ENCODE measurements at places on chromosomes 11 and 22.

DNA sequence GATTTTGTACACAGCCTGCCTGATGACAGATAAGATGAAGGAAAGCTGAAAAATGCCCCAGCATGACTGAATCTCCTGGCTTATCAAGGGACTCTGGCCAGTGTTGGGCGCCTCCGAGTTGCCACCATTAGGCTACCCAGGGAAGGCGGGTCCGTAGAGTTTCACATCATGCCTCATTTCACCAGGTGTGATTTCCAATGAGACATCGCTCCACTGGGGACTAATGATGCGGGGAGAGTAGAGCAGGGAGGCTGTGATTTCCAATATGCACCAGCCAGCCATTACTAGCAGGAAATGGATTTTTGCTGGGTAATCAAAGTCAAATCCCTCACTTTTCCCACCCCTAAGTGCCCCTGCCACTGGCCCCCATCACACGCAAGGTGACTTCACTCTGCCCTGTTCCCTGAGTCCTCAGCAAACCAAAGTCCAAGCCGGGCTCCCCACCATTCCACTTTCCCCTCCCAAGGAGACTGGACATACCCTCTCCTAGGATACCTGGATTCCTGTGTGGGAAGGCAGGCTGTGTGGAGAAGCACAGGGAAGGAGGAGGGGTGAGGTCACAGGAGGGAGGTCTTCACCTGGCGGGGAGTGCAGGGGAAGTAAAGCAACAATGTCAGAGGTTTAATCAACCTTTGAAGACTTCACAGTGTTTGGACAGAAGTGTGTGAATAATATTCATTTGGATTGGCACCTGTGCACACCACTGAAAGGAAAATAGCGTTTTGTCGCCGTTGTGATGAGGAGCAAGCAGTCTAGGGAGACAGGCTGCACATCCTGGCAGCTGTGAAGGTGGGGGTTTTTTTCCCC is 613.3 kb upstream of the CADM1 start:
- DNase-seq: no peak

- DNase-seq: no peak
Observed at GRCh38 chr11:20247591-20248007, 87.3 kb upstream of the DBX1 start.

GRCh38 chr11:72254299-72254993 is 10.5 kb upstream of the PHOX2A start:
- DNase-seq: no peak

DNA sequence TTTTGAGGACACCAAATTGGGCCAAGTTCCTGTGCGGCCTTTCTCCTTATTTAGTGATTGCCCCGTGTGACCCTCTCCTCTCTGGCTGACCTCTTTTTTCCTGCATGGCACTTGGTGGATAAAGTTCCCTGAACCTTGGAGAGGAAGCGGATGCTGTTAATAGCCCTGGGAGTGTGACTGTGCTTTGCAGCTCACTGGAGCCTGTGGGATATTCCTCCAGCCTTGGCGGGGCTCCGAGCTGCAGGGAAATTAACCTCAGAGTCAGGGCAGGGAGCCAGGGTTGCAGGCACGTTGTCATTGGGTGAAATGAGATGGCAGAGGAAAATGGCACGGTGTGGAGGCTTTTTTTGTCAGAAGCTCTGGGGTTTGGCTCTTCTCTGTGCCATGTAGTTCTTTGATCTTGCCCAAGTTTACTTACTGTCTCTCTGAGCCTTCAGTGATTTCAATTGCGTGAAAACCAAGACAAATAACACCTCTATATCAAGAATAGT is 965 bp downstream of the OR9Q1 start:
- DNase-seq: no peak

DNA sequence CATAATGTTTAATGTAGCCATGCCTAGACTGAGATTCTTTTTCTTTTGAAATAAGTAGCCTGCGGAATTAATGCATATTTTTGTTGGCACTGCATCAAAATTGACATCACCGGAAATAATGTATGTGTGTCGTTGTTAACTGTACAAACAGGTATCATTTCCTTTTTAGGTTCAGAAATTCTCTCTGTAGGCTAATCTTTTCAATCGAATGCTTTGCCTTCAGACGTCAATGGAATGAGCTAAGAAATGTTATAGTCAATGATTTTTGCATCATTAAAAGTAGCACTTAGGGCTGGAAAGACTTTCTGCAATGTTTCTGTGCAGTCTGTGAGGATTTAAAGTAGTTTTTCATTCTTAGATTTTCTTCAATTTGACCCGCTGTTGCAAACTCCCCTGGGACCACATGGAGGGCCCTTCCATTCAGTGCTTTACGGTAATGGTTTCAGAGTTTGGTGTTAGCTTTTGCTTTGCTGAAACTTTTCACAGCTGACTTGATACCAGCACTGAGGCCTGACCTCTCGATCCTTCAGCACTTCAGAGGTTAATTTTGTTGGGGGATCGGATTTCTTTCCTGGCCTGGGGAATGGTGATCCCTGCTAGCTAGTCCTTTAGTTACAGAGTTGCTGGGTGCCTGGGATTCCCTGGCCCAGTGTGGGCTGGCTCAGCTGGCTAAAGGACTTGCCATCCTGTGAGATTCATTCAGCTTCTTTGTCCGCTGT is 137.8 kb downstream of the DBX1 start:
- no peak for DNase-seq

- DNase-seq: no peak
Observed at GRCh38 chr11:27718863-27719545, 18.7 kb upstream of the BDNF start.

- DNase-seq: no peak
Observed at GRCh38 chr11:18172666-18173065, at the start of gene MRGPRX4. Gene MRGPRX4 (plus strand): TSS chr11:18172837. CDS start chr11:18173257, 420 bp downstream.

- DNase-seq: no peak
Observed at GRCh38 chr11:57605028-57605420, 7.5 kb downstream of the SERPING1 start.

GRCh38 chr22:39263626-39264348 is 19.0 kb upstream of the PDGFB start:
- DNase-seq: no peak

DNA sequence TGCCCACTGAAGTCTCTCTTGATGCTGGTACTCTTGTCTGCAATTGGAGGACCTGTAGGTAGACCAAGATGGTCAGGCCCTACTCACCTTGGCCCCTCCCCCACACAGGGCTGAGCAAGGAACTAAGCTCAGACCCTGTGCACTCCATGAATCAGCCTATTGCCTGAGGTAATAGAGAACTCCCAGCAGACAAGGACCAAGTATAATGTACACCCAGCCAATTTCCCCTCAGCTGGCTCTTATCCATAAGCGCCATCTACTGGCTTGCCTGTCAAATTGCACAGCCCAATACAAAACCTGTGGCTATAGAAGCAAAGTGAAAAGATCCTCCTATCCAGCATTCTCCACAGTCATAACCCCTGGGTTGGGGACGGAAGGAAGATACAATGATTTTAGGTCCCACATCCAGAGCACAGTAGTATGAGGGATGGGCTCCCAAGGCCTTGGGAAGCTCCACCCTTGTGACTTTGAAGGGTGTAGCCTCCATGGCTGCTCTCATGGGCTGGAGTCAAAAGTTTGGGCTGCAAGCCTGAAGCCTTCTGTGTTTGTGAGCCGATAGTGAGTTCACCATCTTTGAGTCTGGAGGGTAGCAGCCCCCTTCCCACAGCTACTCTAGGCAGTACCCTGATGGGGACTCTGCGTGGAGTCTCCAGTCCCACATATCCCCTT is 56.0 kb downstream of the GLYATL2 start:
- DNase-seq: peak; percentile 82

- DNase-seq: no peak
Observed at GRCh38 chr11:83302151-83302550, 16.0 kb upstream of the CCDC90B start.

GRCh38 chr11:105367129-105367528 is 227.6 kb upstream of the CARD18 start:
- no peak for DNase-seq

DNA sequence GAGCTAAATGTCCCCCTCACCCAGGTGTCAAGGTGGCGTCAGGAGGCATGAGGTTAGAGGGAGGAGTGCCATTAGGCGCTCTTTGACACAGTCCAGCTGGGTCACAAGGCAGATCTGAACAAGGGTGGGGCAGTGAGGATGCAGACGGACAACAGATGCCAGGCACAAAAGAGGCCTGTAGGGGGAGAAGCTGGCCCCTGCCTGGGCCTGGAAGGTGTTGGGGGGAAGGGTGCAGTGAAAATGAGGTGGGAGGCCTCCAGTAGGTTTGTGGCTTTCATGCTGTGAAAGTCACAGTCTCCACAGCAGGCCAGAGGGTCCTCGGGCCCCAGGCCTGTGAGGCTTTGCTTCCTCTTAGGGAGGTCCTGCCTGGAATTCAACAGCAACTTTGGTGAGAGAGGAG is 85.0 kb upstream of the PLET1 start:
- DNase-seq: no peak

GRCh38 chr22:35725521-35725920 is 7.8 kb downstream of the APOL5 start:
- no peak for DNase-seq

DNA sequence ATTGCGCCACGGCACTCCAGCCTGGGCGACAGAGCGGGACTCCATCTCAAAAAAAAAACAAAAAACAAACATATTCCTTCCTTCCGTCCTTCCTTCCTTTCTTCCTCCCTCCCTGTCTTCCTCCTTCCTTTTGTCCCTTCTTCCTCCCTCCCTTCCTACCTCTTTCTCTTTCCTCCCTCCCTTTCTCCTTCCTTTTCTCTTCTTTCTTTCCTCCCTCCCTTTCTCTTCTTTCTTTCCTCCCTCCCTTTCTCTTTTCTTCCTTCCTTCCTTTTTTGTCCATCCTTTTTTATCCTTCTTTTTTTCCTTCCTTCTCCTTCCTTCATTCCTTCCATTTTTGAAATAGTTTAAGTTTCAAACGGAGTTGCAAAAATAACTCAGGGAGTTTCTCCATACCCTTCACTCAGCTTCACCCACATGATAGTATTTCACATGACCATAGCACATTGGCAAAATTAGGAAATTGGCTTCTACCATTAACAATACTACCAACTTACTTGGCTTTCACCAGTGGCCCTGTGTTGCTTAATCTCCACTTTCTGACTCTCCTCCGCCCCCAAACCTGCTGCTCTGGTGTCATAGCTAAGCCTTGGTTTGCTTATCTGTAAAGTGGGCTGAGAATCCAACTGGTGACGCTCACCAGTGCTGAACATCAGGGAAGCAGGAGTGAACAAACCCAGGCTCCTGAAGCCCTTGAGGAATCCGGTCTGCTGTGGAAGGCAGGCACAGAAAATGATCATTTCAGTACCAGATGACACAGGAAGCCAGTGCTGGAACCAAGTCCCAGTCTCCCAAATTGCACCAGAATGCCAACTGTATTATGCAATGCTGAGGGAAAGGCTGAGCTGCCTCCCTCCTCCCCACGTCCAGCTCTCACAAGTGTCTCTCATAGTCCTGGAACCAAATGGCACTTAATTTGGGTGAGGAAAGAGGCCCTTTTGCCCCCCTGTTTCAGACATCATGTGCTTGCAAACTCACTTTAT is 17.2 kb upstream of the CRYBB3 start:
- no peak for DNase-seq

GRCh38 chr11:111659201-111660115 is 57.2 kb downstream of the SIK2 start:
- DNase-seq: no peak

DNA sequence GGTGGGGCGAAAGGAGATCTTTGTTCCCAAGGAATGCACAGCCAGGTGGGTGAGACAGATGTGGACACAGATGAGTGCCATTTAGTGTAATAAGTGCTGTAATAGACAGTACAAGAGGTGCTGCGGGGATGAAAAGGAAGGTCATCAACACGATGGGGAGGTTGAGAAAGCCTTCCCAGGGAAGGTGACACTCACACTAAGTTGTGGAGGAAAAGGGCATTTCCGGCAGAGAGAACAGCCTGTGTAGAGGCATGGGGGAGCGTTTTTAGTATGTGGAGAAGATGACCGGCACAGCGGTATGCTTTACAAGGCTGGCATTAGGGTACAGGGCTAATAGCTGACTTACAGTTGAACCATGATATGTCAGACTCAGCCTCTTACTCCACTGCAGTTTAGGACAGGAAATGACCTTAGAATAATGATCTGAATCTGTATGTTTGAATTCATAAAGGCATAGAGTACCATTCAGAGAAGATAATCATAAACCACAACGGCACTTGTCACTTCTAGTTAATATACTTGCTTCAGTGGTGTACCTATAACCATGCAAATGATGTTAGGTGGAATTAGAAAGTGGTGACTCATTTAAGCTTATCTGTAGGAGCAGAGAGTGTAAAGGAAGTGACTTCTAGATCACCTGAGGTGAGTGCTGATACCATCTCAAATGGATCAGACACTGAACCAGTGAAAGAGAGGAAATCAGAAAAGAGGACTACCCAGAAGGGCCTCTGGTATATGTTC is 60.6 kb downstream of the FAM83F start:
- DNase-seq: peak; percentile 77

GRCh38 chr11:8724682-8725081 is 42.1 kb downstream of the RPL27A start:
- no peak for DNase-seq

GRCh38 chr11:76634886-76635285 is 35.7 kb downstream of the LRRC32 start:
- DNase-seq: no peak

Measured in activated CD4-positive, alpha-beta T cell treated with anti-CD3 and anti-CD28 coated beads, Interleukin-2, amount 10 ng/mL, durations not matched to agents 24 days and 14 days (primary cell).